ENCODE measurements at places on chromosomes 3 and 15.

GRCh38 chr3:101825904-101826445, 23.3 kb upstream of the NFKBIZ start:
- DNase-seq: no peak

GRCh38 chr15:89475661-89476060, 20.7 kb downstream of the RHCG start:
- no peak for DNase-seq

DNA sequence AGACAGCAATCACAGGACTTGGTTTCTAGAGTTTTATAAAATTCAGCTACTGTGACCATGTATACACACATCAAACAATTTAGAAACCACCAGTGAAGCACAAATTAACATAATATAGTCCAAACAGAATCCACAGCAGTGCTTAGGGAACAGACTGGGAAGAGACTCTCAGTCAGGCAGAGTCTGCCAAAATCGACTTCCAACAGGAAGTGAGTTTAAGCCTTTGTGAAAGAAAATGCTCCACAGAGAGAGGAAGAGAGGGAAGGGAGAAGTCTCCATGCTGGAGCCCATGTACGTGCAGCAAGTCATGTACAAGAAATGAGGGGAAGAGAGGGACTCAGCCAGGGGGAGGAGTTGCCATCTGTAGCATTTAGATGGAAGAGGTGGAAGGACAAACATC, 172.6 kb downstream of the IL5RA start:
- no peak for DNase-seq

GRCh38 chr3:85586018-85586417, 627.2 kb downstream of the CADM2 start:
- DNase-seq: no peak

GRCh38 chr3:139689122-139689521, 11.3 kb upstream of the NMNAT3 start:
- no peak for DNase-seq

- no peak for DNase-seq
Measured at GRCh38 chr3:124455891-124456290, 274.4 kb upstream of the UMPS start.

DNA sequence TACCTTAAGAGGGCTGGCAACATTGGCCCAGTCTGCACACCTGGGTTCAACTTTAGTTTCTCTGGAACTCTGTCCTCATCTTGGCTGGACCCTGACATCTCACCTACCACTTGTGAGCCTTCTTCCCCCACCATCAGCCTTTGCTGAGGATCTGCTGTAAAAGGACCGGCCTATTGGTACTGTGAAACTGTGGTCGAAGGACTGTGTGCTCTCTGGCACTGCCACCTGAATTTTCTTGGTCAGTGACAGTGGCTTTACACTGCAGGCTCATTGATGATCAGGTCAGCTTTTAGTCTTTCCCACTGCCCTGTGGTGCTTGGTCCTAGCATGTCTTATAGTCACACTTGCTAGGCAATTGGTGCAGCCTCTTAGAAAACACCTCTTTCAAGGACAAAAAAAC, 86.9 kb downstream of the PEX5L start:
- no peak for DNase-seq

DNA sequence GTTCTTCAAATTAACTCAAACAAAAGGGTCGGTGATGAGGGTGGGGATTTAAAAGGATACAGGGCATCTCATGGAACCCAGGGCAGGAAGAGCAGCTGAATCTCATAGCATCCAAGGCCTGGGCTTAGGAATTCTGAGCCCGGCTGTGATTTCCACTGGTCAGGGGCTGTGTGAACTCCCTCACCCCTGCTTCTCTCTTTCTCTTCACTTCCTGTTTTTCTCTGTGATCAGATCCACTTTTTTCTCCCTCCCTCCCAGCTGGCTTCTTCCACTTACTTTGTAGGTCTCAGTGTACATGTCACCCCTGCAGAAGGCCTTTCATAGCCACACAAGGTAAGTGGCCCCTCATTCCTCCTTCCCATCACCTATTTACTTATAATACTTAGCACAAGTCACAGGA, 68.2 kb upstream of the CORO2B start:
- no peak for DNase-seq

GRCh38 chr3:186340204-186340603, 21.8 kb downstream of the DGKG start:
- no peak for DNase-seq

DNA sequence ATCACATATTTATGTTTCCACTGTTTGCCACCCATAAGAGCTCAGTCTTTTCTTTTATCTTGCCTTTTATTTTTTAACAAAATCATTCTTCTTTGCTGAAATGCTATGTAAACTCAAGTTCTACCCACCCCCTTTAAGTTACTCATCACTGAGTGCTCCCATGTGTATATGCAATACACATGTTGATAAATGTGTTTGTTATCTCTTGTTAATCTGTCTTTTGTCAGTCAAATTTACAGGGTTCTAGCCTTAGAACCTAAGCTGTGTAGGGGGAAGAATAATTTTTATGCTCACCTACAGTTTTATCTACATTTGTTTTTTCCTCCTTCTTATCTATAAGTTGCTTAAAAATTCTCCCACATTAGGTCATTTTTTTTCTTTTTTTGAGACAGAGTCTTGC, 1195.9 kb downstream of the ROBO2 start:
- DNase-seq: no peak

- no peak for DNase-seq
Measured at GRCh38 chr3:35651851-35652250, 12.5 kb downstream of the ARPP21 start.

DNA sequence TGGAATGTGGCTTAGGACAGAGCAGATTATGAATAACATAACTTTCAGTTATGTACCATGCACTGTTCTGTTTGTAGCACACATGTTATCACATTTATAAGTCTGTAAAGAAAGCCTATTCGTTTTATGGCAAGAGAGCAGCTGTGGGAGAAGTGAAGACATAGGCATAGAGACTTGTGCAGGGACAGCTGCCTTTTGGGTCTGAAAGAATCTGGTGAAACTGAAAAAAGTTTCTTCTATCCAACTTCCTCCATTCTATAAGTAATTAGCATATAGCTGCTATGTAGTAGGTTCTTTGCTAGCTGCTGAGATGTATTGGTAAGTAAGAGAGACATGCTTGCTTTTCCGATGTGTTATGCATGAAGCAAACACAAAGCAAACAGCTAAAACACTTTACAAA, 1095.4 kb upstream of the CADM2 start:
- no peak for DNase-seq

GRCh38 chr15:63185206-63185605, 4.2 kb upstream of the RAB8B start:
- DNase-seq: no peak

DNA sequence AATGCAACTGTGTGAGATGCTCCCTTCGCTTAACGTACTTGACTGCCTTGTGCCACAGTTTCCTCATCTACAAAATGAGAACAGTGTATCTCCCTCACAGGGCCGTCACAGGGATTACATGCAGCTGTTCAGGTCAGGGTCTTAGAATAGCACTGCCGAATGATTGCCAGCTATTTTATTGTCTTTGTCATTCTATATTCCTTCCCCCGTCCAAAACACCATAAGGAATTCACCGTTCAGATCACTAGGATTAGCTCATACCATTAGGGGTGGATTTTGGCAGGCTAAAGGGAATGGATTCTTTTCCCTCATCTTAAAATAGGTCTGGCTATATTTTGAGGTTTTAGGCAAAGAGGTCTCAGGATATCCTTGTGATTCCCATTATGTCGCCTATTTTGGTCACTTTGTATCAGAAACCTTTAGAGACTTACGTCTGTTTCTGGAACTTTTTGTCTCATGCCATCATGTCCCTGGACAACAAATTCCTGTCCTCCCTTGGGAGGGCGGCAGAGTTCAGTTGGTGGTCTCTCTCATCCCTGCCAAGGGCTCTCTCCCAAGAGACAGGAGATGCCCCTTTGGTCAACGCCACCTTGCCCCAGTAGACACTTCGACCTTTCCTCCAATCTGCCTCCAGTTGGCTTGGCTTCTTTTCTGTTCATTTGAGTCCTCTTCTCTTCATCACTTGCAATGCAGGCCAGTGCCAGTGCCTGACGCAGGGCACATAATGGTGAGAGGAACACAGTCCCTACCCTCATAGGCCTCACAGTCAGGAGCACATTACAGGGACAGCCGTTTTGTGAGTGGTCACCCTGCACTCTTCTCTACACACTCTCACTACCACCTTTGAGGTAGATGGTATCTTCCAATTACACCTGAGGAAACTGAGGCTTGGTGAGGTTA, 171.6 kb upstream of the BHLHE40 start:
- DNase-seq: no peak

GRCh38 chr3:112610121-112610520, 30.8 kb downstream of the CCDC80 start:
- no peak for DNase-seq

GRCh38 chr3:187739094-187739560, 6.1 kb downstream of the BCL6 start:
- DNase-seq: no peak

- DNase-seq: no peak
Measured at GRCh38 chr3:43379343-43379742, 93.0 kb downstream of the SNRK start.

- DNase-seq: no peak
Measured at GRCh38 chr3:104510131-104510849, 856.4 kb upstream of the ALCAM start.

DNA sequence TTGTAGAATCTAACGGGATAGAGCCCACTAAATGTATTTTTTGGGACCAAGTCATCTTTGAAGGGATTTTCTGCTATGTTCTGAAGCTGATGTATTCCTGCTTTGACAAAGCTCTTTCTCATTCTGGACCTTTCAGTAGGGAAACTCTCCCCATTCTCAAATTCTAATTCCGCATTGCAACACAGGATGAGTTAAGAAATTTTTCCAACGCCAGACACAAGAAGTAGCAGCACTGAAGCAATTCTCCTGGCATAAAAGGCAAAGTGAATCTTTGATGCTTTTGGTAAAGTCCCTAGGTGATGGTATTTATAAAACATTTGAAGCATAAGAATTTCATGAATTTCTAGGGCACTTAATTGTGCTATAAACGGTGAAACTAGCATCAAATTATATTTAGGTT, 76.8 kb downstream of the ZPLD1 start:
- DNase-seq: no peak

DNA sequence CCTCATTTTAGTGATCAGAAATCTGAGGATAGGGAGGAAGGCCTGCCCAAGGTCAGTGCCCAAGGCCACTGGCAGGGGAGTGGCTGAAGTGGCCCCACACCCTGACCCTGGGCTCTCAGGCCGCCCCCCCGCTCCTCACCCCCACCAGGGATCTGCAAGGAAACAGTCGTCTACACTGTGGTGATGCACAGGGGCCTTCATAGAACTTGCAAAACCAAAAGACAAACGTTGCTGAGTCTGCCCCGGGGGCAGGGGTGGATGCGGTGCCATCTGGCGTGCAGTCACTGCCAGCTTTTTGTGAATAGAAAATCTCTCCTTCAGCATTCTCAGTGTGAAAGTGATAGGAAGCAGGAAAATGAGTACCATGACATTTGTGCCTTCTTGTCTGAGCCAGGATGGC, 41.3 kb downstream of the WHAMM start:
- no peak for DNase-seq

DNA sequence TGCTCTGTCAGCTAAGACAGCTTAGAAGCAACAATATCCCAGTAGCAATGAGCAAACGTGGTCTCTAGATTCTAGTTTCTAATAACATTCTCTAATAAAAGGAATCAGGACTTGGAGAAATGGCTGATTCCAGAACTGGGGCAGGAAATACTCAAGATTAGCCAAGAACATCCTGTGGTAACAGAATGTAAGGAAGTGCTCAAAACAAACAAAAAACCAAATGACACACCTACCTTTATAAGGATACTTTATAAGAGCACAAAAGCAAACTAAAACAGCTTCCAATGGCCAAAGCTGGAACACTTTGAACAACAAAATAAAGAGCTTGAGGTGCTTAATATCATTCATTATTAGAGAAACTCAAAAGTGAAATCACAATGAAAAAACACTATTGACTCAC, 33.1 kb upstream of the EIF5A2 start:
- DNase-seq: no peak

DNA sequence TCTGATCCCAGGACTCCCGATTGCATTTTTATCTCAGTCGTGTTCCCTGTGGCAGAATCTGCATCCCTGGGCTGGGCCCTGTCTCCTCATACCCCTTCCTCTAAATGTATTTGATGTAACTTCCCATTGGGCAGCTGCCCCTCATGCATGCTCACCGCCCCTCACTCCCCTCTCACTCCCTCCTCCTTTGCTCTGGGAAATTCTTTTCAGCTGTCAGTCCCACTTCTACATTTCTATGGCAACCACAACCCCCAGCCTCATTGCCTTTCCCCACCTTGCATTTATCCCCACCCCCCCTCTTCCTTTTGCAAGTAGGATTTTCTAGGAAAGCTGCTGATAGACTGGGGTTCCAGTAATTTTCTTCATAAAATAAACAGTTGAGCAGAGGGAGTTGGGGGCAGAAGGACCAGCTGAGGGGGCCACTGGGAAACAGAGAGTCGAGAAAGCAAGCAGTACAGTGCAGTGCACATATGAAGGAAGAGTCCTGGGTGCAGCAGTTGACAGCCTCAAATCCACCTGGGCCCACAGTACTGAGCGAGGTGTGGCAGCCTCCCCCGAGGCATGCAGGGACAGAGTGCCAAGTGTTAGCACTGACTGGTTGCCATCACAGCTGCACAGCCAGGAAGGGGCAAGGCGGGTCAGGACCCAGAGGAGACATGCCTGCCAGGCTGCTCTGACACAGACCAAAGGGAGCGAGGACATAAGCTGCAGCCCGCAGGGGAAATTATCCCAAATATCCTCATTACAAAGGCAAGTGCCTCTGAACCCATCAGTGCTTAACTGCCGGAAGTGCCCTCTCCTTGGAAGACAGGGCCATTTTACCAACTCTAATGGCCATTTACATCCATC, 476.3 kb downstream of the EPHB1 start:
- DNase-seq: no peak

- no peak for DNase-seq
Measured at GRCh38 chr3:19881036-19881435, 53.0 kb downstream of the EFHB start.

- DNase-seq: no peak
Measured at GRCh38 chr3:106628407-106628806, 748.8 kb upstream of the CCDC54 start.

DNA sequence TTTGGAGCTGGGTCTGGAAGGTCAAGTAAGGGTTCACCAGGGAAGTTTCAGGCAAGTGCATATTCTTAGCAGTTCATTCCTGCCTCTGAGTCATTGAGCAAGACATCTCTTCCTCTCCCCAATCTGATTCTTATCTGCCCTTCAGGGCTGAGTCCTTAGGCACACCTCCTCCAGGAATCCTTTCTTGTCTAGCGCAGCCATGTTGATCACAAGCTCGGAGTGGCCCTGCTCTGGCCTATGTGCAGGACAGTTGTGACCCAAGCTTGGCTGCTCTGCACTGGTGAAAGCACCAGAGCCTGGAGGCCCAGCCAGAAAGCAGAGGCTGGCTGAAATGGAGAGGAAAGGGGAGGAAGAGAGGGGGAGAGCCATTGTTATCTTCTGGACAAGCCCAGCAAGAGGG, 30.9 kb upstream of the MRPS22 start:
- no peak for DNase-seq

DNA sequence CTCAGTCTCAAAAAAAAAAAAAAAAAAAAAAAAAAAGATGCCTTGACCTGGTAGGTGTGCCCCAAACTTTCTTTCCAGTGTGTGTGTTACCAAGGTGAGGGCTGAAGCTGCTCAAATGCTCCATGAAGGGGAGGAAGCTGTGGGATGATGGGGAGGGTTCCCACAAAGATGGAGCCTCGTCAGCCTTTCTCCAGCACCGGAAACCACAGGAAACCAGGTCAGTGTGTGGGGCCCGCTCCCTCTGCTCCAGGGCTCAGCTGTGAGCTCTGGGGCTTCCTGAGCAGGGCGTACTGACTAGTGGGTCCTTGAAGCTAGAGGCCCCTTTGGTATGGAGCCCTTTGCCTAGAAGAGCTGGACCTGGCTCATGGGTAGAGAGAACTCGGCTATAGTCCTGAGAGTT, 681 bp upstream of the IL17RE start:
- DNase-seq: no peak
